ENCODE measurements at places on chromosomes 4 and X. TPM values are rescaled to one million over a fixed set of nuclear protein-coding genes. Genes with fewer than 3 reads are reported as not detected.
A peak's percentile ranks its signal among the peaks of the same experiment; 100 is the strongest.

Gene RLIM
- polyA plus RNA-seq: 8.9 TPM

- DNase-seq: no peak
Measured at GRCh38 chr4:99305638-99306400, 15.0 kb upstream of the ADH1A start.

Gene CHRNA9
- polyA plus RNA-seq: not detected

DNA sequence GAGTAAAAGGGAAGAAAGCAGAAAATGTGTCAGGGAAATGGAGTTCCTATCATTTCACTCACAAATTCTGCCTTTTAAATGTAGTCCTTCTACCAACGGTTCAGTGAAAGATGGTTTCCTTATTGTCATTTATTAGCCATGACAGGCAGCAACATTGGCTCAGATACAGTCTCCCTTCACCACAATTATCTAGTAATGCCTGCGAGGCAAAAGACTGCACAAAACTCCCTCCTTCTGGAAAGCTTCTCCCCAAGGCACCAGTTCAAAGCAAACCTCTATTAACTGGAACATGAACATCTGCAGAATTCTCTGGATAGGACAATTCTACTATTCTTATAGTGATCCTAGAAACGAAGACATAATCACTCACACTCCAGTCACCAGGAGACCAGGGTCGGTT, 28.3 kb downstream of the DCTD start:
- no peak for DNase-seq

- no peak for DNase-seq
Measured at GRCh38 chrX:103533511-103534216, 14.4 kb upstream of the RAB40A start.

DNA sequence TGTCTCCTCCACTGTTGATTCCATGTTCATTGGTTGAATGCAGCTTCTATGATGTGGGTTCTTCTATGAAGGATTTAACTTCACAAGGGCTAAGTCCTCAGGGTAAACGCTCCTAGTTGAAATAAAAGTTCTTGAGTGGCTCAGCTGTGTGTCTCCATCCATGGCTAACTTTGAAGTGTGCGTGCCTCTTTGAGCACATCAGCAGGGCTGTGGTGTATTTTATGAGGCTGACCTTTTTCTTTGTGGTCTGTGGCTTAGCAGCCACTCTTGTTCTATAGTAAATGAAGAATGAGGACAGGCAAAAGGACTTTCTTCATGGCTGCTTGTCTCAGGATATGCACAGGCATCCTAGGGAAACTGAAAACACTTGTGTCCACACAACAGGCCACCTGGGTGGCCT, 88.5 kb downstream of the KIT start:
- peak; percentile 74 for DNase-seq

- no peak for DNase-seq
Measured at GRCh38 chr4:93810340-93810992, 18.1 kb upstream of the ATOH1 start.

DNA sequence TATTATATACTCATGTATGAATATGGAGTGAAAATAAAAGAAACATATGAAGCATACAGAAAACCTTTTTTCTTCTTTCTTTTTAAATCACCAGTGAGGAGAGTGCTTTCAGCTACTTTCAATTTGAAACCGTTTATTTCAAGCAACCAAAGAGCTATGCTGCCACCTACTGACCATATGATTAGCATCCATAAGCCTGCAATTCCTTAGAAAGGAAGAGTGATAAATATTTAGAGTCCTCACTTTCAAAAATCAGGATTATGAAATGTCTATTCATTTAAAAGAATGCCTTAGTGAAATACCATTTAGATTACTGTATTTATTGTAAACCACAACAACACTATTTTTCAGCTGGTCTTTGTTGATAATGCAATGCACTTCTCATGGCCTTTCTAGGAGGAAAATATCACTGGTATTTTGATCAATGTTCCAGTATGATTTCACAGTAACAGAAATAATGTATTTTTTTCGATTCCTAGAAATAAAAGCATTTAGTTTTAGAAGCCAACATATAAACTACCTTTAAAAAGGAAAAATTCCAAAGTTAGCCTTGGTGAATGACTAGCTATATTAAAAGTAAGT, 667.6 kb downstream of the PCDH18 start:
- DNase-seq: peak; percentile 16

GRCh38 chrX:37993837-37994619, 12.3 kb upstream of the SYTL5 start:
- DNase-seq: no peak

Gene MAGEE2
- not detected for polyA plus RNA-seq

GRCh38 chr4:138090150-138090917, 151.8 kb downstream of the SLC7A11 start:
- peak; percentile 41 for DNase-seq

DNA sequence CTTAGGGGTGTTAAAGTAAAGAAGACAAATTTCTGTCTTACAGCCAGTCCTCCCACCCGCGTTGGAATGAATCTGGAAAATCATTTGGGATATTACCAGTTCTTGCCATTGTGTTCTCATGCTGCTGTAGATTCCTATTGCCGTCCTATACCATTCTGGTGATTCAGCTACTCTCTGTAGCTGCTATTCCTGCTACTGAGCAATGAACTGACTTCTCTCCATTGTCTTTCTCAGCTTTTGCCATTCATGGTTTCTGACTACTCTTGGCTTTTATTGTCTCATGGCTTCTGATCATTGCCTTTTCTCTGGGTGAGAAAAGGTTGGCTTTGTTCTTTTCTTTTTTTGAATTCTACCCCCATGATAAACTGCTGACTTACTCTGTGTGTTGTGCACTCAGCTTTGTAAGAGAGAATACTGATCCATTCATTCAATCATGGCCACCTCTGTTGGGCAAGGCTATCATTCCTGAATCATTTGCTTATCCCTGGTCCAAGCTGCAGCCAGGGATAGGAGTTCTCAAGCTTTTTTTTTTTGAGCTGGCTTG, 27.7 kb upstream of the METAP1 start:
- DNase-seq: no peak

GRCh38 chrX:13048280-13048679, 3.9 kb upstream of the FAM9C start:
- no peak for DNase-seq

DNA sequence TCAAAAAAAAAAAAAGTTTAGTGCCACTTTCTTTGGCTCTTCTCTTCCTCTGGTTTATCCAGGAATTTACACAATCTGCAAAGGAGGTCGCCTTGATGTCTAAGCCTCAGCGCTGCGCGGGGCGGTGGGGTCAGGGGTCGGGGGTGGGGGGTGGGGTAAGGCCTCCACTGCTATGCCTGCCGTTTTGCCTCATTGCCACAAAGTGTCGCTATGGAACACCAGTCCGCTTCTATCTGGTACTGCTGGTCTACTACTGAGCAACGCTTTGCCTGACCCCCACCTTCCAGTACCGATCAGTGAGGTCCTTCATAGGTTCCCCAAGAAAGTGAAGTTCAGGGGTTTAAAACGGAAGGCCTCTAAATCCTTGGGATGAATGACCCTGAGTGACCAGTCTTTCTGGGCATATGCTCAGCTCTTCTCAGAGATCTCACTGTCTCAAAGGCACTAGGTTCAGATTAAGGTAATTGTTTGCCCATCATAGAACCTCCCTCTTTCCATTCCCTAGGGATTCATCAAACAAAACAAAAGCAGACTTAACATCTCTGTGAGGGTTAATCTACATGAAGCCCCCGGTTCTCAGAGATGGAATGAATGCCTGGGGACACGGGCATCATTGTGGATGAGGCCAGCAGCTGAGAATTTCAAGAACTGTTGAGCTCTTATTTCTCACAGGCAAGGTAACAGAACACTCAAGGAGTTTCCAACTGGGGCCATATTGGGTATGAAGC, 16.9 kb upstream of the TSR2 start:
- DNase-seq: no peak

Gene PNMA3
- polyA plus RNA-seq: 0.13 TPM

DNA sequence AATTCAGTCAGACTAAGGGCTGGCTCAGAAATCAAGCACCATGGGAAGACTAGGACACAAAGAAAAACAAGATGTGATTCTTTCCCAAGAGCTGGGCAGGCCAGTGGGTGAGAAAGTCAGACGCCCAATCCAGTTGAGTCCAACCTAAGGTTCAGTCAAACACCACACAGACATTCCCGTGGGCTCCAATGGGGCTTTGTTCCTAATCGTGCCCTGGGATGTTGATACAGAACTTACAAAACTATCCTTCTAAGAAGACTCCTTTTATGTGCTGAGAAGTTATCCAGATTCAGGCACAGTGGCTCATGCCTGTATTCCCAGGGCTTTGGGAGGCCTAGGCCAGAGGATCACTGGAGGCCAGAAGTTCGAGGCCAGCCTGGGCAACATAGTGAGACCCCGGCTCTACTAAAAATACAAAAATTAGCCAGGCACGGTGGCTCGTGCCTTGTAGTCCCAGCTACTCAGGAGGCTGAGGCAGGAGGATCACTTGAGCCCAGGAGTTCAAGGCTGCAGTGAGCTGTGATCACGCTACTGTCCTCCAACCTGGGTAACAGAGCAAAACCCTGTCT, 3.7 kb downstream of the BLOC1S4 start:
- DNase-seq: no peak

- DNase-seq: no peak
Measured at GRCh38 chr4:128305942-128306341, 18.3 kb upstream of the PGRMC2 start.

DNA sequence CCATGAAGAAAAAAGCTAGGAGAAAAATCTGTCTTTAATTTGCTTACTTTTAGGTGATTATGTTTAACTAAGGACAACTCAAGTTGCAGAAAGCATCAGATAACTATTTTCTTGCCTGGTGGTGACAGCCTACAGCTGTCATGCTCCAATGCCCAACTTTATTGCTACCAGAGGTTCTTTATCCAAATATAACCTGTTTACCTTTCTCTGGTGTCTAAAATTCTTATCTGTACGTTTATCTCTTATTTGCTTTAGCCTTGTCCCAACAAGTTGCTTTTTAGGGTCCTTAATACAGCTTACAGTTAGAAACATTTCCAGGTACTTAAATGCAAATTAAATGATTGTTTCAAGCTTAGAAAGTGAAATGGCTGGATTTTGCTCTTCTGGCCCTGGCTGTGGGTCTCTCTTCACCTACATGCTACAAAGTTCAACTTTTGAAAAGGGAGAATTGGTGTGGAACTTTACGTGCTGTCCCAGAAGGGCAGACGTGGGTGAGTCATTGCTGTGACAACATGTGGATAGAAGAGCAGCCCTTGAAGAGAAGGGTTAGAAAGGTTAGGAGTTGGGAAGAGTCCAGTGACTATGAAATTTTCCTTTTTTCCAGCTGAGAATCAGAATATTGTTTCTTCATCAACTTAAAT, 60.7 kb downstream of the HPGD start:
- DNase-seq: no peak

GRCh38 chr4:8374851-8375649, 65.5 kb downstream of the ACOX3 start:
- no peak for DNase-seq

GRCh38 chr4:139857021-139857420, 191.4 kb downstream of the MGST2 start:
- DNase-seq: no peak

Gene MAGIX
- polyA plus RNA-seq: 0.45 TPM

DNA sequence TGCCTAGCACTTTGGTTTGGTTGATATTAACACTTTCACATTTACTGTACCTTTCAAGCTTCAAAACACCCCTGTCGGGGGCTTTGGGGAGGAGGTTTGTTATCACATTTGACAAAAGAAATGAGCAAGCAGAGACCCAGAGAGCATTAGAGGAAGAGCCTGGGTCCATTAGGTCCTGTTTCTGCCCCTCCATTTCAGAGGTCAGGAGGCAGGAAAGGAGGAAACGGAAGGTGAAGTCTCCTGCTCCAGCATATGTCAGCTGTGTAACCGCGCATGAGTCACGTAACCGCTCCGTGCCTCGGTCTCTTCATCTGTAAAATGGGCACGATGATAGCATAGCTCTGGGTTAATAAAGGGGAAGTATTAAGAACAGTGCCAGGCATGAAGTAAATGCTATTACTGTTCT, 201.9 kb upstream of the BCOR start:
- DNase-seq: no peak

Gene AGA
- 120 TPM for polyA plus RNA-seq

DNA sequence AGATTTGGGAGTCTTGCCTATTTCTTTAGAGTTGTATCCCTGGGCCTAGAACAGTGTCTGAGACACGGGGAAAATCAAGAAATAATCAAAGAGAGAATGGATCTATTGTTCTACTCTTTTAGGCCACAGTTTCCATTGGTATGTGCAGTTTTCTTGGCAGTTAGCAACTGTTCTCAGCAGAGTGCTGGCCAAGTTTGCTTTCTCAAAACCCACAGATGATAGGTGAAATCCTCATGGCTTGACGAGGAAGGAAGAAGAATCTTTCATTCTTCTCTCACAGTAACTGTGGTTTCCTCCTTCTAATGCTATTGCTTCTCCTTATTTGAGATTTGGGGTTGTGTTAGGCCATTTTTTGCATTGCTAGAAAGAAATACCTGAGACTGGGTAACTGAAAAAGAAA, 42.2 kb downstream of the AGA start:
- no peak for DNase-seq
